ENCODE measurements at places on chromosomes 3 and 15.

DNA sequence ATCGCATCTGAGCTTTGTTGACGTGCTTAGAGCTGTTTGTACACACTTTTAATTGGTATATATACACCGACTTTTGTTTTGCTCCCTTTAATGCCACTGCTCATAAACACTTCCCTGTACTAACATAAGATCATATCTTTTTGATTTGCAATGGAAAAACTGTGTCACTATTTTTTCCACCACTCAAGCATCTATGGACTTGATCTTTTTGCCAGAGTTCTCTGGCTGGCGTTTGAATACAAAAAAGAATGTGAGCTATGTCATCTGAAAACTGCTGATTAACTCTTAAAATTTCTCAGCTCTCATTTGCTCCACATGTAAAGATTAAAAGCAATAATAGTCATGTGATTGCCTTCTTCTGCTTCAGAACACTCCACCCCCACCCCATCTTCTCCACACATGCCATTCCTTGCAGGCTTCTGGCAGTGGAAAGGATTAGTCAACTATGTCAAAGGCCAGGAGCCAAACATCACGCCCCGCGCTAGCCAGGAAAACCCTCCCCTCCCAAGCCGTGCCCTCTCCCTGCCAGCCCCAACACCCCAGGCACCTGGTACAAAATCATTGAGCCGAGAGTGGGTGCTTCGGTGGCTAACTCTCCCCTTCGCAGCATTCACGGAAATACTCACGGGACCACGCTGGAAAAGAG is 123.4 kb upstream of the MEF2A start:
- no peak for DNase-seq

- DNase-seq = no peak
Observed at GRCh38 chr15:89909611-89910010, 3.1 kb downstream of the ARPIN start.

- no peak for DNase-seq
Observed at GRCh38 chr3:78338405-78338804, 1298.5 kb downstream of the ROBO2 start.

- DNase-seq = peak; percentile 18
Observed at GRCh38 chr15:69298697-69299441, at the start of gene PAQR5. PAQR5 (plus strand) TSS chr15:69298912; CDS start chr15:69360081, 61,169 bp downstream.

GRCh38 chr15:52098323-52098722 is 14.3 kb downstream of the BCL2L10 start:
- no peak for DNase-seq

DNA sequence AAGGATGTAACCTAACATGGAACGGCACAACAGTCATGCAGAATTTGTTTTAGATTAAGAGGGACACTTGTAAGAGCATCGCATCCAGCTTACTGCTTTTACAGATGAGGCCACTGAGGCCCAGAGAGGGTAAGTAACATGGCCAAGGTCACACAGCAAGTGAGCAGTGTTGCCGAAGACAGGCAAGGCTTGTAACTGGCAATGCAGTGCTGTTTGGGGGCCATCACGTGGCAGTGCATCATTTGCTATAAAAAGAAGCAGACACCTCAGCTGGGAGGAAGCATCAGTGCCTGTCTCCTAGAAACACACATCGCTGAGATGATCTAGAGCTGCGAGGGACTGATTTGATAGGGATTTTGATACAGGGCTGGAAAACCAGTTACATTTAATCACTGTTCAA is 108.2 kb upstream of the PROK2 start:
- DNase-seq = no peak

- no peak for DNase-seq
Observed at GRCh38 chr3:45611628-45612081, 17.1 kb downstream of the LIMD1 start.

GRCh38 chr3:186218421-186218820 is 109.5 kb upstream of the ETV5 start:
- no peak for DNase-seq

DNA sequence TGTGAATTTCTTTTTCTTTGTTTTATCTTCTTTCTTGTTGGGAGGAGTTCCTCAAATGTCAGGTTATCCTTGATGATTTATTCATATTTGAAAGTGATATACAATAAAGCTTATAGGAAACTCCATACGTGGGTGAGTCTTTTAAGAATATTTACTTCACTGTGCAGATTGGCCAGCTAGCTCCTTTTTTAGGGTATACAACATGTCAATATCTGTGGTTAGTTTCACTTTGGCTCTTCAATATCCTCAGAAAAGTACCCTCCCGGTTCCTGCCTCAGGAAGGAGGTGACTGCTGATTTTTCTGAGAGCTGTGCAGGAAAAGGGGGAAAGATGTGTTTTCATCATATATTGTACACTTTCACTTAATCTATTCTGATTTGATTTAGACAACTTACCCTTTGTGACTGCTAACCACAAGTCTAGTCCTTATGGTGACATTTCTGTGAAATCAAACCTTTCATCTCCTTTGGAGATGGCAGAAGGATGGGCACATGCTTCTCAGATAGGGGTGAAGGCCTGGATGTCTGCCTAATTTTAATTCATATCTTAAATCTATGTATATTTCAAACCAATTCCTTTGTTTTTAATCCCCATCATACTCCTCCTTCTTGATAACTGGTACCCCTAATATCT is 98.2 kb upstream of the NECTIN3 start:
- DNase-seq = no peak

- no peak for DNase-seq
Observed at GRCh38 chr15:45091161-45091560, 22.8 kb downstream of the DUOX2 start.

DNA sequence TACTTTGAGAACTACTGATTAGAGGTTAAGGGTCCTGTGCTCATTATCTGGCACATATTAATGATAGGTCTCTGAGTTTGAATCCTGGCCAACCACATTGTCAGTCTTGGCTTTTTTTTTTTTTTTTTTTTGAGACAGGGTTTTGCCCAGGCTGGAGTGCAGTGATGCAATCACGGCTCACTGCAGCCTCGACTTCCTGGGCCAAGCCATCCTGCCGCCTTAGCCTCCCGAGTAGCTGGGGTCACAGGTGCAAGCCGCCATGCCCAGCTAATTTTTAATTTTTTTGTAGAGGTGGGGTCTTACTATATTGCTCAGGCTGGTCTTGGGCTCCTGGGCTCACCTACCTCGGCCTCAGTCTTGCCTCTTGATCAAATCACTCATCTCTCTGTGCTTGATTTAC is 547 bp upstream of the PCCB start:
- no peak for DNase-seq

DNA sequence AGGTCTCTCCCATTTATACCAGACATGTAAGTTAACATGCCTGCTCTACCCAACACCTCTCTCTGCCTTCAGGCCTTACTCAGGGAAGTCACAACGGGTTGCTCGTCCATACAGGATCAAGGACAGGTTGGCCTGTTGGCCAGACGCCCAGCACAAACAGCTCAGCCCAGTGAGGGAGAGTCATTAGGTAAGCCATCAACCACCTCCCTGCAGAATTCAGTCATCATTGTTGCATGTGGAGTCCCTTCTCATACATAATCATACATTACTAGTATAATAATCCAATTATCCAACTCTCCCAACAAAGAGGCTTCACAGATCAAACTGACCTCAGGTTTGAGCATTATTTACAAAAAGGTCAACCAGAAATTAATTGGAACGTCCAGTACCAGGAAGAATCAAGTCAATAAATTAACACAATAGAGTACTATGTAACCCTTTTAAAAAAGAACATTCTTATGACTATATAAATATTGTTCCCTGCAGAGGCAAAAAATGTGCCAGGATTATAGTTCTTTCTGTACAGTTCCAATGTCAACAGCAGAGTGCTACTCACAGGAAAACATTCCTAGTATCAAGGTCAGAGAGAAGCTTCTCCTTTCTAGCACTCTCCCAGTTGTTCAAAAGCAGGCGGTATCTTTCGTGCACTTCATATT is 33.2 kb downstream of the HOMER2 start:
- DNase-seq = no peak

DNA sequence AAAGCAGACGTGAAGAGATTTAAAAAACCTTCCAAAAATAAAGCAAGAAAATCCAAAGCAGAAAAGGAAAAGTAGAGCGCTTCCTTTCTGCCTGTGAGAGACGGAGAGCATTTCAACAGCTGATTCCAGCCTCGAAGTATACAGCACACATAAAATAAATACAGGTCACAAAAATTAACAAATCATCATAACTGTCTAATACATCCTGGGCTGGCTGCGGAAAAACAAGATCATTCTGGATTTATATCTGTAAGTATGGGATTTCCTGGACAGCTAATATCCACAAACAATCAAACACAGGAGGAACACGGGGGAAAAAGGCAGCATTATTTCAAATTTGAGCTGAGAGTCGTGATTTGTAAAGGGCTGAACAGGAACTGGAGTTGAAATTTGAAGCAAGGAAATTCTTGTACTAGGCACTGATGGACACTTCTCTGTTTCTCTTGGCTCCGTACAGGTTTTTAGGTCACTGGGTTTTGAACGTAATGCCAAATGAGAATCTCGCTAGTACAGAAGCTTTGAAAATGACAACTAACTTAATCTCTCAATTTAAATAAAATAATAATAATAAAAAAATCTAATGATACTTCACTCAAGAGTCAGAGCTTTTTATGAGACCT is 577.7 kb downstream of the FOXP1 start:
- no peak for DNase-seq

DNA sequence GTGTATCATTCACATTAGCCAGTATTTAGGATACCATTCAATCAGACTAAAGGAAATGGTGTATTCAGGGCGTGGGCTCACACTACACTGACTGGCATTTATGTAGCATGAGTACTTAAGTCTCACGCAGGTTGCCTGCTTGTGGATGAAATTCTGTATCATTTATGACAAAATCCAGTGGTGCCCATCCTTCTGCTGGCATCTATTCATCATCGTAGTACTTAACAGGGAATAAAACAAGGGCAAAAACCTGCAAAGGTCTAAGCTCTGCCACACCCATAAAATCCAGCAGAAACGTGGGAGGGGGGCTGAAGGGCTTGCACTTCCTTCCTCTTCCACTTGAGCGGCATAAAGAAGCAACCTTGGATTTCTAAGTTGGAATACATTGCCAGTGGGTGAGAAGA is 2.7 kb downstream of the GAP43 start:
- DNase-seq = no peak

DNA sequence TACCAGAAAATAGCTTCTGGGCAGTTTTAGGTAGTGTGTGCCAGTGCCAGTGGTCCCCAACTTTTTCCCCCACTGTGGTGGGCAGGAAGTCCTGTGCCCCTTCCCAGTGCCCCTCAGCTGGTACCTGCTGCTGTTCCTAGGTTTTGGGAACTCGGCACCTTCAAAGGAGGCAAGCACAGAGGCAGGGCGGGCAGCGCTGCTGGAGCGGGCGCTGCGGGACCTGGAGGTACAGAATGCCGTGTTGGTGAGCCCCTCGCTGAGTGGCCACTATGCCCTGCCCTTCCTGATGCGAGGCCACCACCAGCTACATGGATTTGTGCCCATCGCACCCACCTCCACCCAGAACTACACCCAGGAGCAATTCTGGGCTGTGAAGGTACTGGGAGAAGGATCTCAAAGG is 3.1 kb upstream of the ACY1 start:
- DNase-seq = no peak

DNA sequence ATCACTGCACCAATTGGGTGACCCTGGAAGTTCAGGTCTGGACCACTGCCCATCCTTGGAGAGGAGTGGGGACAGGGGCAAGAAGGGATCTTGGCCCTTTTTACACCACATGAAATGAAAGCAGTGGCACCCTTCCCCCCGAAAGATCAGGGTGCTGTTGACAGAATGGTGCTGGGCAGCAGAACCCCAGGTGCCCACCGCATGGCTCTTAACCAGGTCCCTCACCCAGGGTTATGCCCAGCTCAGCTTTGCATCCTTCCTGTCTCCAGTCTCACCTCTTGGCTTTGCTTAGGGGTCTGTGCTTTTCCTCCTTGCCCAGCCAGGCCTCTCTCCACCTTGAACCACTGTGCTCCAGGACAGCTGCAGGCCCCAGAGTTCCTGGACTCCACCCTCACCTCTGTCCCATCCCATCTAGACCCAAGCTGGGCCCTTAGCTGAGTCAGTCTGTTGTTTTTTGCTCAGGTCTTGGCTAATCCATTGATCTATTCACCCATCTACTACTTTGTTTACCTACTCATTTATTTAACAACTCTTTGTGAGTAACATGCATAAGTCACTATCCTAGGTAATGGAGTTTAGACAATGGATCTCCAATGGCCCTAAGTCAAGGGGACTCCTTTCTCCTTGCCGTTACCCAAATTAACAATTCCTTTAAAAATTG is 77.1 kb upstream of the PRR23E start:
- no peak for DNase-seq

DNA sequence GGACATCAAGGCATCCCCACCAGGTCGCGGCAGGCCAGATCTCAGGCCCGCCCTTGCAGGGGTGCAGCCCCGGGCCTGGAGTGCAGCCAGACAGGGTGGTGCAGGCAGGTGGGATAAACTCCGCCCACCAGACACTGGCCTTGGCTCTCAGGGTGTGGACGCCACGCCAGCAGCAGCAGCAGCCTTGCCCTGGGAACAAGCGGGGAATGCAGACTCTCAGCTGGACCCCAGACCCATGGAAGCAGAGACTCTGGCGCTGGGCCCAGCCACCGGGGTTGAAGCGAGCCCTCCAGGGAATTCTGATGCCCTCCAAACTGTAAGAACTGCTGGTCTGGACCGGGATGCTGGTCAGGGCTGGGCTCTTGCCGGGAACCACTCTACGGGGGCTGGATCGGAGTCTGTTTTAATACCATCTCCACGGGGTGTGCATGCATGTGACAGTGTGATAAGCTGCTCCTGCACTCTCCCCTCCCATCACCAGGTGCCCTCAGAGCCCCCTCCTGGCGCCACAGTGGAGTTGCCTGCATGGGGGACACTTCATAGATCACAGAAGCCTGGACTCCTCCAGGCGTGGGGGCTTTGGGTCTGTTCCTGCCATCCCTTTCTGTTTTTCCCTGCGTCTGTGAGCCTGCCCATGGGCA is 142.7 kb downstream of the NSMCE3 start:
- DNase-seq = no peak

- DNase-seq = no peak
Observed at GRCh38 chr15:25022233-25022632, 67.4 kb downstream of the SNRPN start.

DNA sequence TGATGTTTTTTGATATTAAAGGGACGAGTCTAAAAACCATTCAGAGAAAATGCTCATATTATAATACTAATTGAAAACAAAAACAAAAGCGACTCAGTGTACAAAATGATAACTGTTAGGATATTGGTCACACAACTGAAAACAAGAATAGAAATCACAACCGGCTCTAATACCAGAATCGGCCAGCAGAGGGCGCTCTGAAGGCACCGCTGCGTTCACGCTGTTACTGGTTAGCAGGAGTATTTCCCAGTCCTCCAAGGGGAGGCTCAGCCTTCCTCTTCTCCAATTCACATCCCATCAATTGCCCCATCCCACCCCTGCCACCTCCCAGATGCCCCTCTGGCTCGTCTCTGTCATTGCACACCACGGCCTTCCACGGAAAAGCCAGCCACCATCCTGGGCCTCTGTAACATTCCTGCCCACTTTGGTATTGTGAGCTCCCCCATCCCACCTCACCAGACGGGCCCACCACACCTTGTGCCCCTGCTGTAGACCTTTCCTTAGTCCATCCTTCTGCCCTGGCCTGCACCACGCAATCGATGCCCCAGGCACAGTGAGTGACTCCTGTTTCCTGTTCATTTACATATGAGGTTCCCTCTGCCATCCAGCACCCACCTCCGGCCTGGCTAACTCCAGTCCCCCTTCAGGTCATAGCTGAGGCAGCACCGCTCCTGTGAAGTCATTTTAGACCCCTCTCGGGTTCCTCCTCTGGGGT is 8.5 kb downstream of the FAM107A start:
- DNase-seq = peak; percentile 85

- DNase-seq = no peak
Observed at GRCh38 chr3:160598865-160599264, 33.5 kb upstream of the KPNA4 start.
